ENCODE measurements at places on chromosomes 1 and 21.

DNA sequence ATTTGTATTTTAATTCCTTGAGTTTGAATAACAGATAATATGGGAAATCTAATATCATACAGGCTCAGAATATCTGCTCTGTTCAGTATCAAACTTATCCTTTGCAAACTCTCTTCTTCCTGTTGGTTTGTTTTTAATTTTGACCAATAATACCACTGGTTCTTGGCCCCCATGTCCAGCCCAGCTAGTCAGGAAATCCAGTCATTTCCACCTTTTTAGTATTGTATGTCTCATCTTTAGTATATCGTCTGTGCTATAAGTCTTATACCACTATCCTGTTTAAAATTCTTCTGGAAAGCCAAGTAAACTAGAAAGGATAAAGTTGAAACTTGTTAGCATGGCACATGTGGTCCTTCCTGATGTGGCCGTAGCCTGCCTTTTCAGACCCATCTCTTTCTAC lies 10.7 kb downstream of the SCCPDH start:
- no peak for DNase-seq

- DNase-seq = no peak
Measured at GRCh38 chr1:186887203-186887602, 58.5 kb downstream of the PLA2G4A start.

- no peak for DNase-seq
Measured at GRCh38 chr1:202200669-202201068, 7.1 kb downstream of the LGR6 start.

- DNase-seq = no peak
Measured at GRCh38 chr1:226787071-226787470, 48.0 kb upstream of the ITPKB start.

DNA sequence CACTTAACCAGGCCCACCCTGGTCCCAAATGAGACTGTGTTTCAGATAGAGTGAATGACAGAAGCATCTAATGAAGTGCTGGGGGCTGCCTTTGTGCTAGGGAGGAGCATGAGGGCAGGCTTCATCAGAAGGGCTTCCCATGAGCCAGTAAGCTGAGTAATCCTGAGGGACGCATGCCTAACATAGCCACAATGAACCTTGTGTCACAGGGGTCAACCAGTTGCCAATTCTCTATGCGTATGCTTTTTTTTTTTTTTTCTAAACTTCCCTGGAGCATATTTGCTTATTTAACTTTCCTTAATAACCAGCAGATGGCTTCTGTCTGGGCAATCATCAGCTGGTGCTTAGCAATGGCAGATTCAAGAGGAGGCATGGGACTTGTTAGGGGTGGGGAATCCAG lies 25.5 kb upstream of the CYP2J2 start:
- DNase-seq = no peak

DNA sequence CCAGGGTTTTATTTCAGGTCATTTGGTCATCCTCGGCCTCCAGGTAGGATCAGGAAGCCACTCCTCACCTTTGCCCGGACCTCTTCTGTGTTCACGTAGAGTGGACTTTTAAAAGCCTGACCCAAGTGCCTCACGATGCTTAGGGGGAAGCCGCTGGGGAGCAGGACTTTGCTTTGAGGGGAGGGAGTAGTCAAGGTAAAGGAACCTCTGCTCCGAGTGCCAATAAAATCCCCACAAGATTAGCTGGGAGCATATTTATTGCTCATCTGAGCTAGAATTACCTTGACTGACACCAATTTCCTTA lies 603 bp upstream of the DHRS3 start:
- no peak for DNase-seq

GRCh38 chr21:42655796-42656770 lies 2.7 kb downstream of the PDE9A start:
- DNase-seq = no peak

DNA sequence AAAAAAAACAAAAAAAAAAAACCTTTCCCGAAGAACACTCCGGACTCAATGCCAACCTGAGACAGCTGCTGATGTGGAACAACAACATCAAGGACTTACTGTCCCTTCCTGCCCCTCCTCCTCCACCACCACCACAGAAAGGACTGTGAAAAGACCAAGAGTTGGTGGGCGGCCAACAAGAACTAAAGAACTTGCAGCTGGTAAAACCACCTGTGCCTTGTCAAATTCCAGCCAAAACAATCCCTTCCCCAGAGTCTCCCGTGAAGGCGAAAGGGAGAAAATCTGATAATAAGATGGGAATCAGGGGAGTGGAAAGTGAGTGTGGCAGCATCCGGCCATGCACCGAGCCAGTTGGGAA lies 88.9 kb downstream of the PROX1 start:
- DNase-seq = no peak

DNA sequence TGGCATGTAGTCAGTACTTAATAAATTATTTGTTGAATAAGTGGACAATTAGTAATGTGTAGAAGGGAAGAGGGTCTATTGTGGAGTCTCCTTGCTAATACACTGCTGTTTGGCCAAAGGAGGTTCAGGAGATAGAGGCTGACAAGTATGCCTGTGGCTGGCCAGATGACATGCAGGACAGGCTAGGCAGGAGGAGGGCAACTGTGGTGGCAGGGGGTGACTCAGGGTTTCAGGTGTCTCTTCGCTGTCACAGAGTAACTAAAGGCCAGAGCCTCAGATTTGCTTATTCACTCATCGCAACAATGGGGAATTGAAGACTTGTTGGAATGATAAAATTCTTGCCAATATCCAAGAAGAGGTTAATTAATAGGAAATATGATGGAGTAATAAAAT lies 33.1 kb downstream of the THRAP3 start:
- no peak for DNase-seq

DNA sequence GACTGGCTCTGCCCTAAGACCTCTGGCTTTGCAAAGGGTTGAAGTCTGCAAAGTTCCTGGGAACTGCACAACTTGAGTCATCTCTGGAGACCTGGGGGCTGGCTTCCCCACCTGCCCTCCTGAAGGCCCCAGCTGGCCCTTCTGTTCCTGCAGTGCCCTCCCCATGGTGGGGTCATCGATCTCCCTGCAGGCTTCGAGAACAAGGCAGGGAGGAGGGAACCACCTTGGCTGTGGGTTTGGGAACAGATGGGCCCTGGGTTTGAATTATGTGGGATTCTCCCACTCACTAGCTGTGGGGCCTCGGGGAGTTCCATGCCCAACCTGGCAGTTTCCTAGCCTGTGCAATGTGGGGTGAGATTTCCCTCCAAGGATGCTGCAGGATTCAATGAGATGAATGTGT lies 310.2 kb downstream of the PTPRU start:
- DNase-seq = no peak

DNA sequence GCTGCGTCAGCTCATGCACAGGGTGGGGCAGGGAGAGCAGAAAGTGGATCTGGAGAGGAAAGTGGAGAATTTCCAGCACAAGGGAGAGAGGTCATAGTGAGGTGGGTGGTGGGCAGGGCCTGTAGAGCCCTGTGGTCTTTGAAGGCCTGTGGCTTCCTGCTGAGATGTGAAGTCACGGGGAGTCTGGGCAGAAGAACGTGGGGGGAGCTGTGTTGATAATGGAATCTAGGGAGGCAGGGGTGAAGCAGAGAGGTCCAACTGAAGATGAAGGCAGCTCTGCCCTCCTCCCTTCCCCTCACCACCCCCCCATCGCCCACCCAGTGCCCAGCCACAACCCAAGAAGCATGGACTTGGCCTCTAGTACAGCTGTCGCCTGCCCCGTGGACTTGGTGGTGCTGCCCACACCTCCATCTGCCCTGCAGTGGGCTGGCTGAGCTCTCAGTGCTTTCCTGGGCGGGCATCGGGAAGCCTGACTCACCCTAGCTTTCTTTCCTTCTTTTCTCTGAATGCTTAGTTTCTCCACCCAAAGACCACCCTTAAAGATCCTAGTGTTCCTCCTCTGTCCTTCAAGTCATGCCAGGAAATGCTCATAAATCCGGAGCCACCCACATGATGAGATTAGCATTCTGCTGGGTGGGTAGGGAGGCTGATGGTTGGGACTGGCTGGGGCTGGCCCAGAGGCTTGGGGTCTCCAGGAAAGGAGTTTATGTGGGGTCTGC lies 186.1 kb downstream of the TRABD2B start:
- no peak for DNase-seq

DNA sequence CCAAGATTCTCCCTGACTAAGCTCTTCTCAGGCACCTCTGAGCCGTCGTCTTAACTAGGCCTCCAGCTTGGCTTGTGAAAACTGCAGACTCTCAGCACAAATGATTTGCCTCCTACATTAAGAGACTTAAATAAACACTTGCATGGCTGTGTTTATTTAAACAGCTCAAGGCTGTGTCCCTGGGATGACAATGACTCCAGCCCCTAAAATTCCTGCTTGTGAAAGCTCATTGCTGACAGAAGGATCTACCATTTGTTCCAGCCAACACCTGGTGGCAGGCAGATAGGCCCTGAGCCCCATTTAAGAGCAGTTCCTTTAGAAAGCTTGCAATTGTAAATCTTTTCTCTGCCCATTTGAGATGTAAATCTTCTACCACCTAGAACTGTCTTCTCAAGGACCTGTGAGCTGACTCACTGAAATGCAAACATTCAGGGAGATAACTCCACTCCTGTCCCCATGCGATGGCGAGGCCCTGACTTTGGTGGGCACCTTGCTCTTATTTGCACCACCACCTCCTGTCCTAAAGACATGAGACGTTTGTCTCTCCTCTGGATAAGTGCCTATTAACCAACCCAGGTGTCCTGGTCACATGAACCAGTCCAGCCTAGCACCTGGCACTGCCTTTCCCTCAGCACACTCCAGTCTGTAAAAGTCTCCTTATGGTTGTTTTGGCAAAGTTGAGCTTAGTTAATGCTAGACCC lies 15.1 kb upstream of the PCP4 start:
- no peak for DNase-seq

DNA sequence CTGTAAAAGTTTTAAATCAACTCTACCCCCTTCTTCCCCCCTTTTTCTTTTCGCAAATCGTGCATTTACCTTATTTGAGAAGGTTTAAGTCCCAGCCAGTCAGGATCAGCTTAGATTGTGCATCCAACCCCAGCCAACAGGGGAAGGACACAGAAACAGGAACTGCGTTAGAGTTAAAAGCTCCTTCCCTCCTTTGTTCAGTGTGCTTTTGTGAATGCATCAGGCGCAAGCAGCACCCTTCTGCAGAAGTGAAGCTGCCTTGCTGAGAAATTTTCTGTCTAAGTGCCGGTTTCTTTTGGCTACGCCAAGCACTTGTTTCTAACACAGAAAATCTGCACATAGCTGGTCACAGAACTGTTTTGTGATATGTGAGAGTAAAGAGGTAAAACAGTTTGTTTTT lies 56.2 kb upstream of the PRRC2C start:
- no peak for DNase-seq

- DNase-seq = no peak
Measured at GRCh38 chr1:3657096-3657475, 4.8 kb downstream of the TP73 start.

GRCh38 chr1:118948846-118949245 lies 39.3 kb downstream of the TBX15 start:
- no peak for DNase-seq

GRCh38 chr1:94831641-94832040 lies 11.5 kb downstream of the SLC44A3 start:
- no peak for DNase-seq

GRCh38 chr1:112637254-112638109 lies 17.9 kb downstream of the CAPZA1 start:
- no peak for DNase-seq

DNA sequence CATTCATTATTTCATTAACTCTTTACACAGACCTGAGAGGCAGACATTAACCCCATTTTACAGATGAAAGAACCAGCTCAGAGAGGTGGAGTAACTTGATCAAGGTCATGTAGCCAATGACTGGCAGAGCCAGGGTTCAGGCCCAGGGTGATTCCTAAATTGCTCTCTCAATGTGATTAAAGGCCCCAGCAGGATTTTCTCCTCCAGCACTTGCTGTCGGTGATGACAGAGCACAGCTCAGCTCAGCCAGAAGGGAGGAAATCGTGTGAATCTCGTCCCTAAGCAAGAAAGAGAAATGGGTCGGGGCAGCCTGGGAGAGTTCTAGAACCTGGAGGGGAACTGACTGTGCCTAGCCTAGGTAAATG lies 19.5 kb upstream of the RNF19B start:
- peak; percentile 9 for DNase-seq

- no peak for DNase-seq
Measured at GRCh38 chr1:207654320-207654719, 9.4 kb downstream of the CR1L start.

DNA sequence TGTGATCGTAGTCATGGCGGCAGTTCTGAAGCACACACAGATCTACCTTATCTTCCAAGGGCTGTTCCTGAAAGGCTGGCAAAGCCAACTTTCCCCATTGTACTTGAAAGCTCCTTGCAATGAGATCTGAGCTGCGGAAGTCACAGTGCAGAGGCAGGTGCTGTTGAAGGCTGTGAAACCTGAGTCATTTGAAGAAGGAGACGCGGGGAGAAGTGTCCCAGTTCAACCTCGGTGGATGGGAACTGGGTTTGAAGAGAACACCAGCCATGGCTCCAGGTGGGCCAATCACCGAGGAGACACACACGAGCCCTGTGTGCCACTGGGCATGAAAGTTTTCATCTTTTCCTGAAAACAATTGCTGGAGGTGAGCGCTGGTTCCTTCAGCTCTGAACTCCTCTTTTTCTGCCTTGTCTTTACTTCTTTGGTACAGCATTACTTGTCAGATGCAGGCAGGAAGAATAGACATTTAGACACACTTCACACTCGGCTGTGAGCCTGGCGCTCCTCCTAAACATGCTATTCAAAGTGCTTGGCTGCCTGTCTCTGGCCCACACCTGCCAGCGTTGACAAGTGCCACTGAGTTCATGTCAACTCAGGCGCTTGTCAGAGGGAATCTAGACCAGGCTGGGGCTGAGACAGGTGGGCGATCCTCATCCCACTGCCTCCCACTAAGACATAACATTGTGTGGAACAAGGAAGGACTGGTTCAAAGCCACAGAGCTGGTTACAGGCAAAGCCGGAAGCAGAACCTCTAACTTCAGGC lies 25.7 kb upstream of the PDE9A start:
- DNase-seq = no peak

DNA sequence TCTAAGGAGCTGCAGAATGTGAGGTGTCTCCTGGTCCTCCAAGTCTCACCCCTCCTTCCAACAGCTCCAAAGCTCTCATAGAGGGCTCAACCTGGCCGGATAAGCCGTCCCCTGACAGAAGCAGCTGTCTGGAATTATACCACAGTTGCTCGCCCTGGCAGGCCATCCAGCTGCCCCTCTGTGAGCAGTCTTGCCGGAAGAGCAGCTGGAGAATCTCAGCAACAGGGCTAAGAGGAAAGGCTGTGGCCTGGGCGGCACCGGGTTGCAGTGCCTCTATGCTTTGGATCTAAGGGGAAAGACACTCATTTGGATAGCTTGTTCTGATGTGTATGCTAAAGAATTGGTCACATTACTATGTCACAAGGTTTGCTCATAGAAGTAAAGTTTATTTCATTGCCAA lies 12.4 kb downstream of the TMCC2 start:
- DNase-seq = no peak

DNA sequence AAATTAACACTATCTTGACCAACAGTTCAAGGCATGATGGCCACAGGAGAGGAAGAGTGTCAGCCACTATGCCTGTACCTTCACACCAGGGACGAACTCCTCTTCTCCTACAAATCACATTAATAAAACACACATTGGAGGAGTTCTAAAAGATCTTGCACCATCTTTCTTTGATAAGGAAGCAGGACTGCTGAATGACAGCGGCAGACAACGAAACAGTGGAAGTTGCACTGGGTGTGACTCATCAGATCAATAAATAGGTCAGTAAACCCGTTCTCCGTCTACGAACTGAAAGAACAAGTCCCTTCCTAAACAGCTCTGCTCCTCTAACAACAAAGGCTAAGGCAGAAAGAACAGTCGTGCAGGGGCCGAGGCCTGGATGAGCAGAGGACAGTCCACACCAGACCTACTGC lies 23.1 kb downstream of the UBE2G2 start:
- DNase-seq = no peak
